D341Med (cell line): ENCODE measurements at places on chromosomes 6 and 20.

DNA sequence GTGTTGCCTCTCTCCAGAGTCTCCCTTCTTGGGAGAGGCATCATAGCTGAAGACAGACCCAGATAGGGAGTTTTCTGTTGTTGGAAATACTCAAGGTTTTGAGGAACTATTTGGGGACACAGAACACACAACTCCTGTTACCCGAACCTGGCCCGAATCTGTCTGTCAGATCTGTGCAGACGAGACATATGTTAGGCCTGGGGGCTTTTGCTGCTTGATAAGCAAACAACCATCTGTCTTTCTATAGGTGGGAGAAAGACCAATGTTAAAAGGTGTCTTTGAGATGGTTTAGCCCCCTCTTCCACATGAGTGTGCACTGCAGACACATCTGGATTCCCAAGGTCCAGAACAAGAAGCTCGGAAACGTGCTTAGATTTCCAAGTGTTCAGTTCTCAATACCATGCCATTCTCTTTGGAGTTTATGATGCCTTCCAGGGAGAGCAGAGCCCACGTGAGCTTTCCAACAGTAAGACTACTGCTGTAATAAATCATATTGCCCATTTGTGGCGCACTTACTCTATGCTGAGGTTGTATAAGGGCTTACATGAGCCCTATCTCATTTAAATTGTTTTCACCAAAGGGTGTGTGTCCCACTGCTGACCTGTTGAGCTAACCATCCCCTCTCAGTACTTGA lies 3.8 kb upstream of the STX16 start:
- DNase-seq = no peak

- DNase-seq = no peak
Measured at GRCh38 chr6:2871953-2872352, 30.3 kb upstream of the SERPINB1 start.

GRCh38 chr6:45478240-45478639 lies 100.5 kb upstream of the SUPT3H start:
- DNase-seq = no peak

DNA sequence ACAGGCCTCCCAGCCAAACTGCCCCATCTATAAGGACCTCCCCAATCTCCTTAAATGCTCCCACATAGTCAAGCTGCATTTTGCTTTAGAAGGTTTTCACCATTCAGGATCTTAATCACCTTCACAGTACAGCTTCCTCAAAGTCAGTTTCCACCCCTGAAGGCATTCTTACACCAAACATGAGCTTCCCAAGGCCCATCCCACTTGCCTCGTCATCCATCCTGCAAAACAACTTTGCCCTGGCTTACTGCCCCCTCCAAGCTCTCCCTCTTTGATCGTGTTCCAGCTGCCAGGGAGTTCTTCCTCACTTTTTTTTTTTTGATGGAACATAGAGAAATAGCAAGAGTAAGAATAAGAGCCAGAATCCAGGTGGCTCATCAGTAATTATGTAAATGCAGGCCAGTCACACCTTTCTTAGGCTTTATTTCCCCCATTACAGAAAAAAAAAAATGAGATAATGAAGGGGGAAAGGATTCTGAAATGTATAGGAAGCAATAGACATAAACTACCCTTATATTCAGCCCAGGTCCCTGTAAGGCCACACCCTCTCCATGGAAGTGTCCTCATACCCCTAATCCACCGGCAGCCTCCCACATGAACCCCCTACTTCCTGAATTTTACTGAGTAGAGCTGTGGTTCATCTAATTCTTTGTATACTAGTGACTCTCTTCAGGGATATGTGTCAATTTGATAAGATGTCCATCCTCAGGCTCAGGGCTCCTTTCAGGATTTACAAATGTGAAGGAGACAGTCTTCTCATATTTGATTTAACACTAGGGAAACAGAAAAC lies 12.7 kb downstream of the TRIM27 start:
- DNase-seq = no peak

DNA sequence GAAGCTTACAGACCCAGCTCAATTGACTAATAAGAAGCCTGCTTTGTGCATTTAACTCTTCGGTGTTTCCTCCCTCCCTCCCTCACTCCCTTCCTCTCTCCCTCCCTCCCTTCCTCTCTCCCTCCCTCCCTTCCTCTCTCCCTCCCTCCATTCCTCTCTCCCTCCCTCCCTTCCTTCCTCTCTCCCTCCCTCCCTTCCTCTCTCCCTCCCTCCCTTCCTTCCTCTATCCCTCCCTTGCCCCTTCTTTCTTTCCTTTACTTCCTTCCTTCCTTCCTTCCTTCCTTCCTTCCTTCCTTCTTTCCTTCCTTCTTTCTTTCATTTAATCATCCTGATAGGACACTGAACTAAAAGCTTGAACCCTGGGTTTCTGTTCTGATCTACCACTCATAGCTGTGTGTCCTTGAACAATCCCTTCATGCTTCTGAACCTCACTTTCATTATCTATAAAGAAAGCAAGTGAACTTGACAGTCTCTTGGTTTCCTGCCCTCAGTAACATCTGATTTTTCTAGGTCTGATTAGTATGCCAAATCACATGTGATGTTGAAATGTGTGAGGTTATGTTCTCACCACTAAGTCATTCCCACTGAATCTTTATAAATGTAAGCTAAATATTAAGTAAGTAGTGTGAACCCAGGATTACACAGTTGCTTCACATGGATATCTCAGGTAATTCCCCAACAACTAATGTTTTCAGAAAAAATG lies 132.3 kb upstream of the BMP2 start:
- no peak for DNase-seq

GRCh38 chr6:17871836-17872235 lies 115.6 kb downstream of the KIF13A start:
- DNase-seq = no peak

DNA sequence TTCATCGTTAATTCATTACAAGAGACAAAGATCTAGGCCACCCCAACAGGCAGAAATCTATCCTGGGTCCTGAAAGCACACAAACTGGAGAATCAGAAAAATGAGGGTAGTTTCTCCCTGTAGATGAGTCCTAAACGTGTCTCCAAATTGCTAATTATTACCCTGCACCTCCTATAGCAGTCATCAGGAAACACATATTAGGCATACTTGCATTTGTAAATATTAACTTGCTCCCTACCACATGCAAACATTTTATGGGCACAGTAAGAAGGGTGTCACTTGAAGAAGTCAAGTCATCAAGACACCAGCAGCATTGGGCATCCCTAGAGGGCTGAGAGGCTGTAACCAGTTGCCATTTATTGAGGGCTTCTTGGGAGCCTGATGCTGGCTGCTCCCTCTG lies 17.9 kb upstream of the SIRPB1 start:
- DNase-seq = no peak

- DNase-seq = no peak
Measured at GRCh38 chr6:148364056-148364824, 21.6 kb downstream of the SASH1 start.

- DNase-seq = no peak
Measured at GRCh38 chr6:25875926-25876602, 2.0 kb upstream of the SLC17A3 start.

GRCh38 chr6:160418370-160418769 lies 70.2 kb downstream of the SLC22A3 start:
- no peak for DNase-seq

DNA sequence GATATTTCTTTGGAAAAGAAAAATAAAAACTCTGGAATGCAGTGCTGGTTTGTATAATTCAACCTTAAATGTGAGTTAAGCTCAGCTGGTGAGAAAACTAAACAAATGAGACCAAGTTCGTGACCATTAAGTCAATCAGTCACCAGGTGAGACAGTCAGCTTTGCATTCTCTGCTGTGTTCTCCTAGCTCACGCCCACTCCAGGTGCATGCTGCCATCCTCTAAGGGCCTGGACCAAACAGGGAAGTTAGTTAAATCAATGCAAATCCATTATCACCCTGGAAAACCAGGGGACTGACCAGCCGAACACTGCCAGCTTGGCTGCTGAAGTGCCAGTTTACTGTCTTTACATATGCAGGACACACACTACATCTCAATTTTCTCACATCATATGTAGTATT lies 7.2 kb downstream of the TPBG start:
- DNase-seq = no peak

GRCh38 chr20:14568225-14568624 lies 230.8 kb upstream of the FLRT3 start:
- DNase-seq = no peak

DNA sequence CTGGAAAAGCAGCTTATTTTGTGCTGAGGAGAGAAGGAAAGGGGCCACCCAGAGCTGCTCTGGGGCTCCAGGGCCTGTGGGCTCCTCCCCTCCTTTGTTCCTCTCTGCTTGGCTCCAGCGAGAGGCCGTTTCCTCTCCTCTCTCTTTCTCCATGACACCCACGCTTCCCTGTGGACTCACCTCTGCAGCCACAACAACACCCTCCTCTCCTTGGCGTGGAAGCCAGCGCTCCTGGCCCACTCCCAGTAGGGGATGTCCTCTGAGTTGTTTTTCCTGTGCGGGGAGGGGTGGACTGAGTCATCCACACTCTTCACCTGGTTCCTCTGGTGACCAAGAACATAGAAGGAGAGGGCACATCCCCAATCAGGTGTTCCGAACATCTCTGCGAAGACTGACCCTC lies 4.9 kb upstream of the CDSN start:
- DNase-seq = no peak

DNA sequence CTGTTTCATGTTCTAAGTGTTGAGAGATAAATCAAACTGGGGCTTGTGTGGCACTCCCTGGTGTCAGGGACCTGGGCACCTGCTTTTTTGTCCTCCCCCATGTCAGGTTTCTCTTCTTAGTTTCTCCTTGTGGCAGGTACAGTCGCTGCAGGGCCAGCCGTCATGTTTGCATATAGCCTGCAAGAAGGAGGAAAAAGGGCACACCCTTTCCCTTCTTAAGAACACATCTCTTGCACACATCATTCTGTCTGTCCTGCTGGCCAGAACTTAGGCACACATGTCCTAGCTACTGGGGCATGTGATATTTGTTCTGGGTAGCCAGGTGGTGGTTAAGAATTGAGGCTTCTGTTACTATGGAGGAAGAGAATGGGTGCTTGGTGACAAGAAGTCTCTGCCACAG lies 27.9 kb downstream of the CDC5L start:
- DNase-seq = no peak

- DNase-seq = no peak
Measured at GRCh38 chr6:98639089-98639635, 195.2 kb upstream of the POU3F2 start.

- no peak for DNase-seq
Measured at GRCh38 chr6:124494956-124495664, 467.1 kb upstream of the RNF217 start.

DNA sequence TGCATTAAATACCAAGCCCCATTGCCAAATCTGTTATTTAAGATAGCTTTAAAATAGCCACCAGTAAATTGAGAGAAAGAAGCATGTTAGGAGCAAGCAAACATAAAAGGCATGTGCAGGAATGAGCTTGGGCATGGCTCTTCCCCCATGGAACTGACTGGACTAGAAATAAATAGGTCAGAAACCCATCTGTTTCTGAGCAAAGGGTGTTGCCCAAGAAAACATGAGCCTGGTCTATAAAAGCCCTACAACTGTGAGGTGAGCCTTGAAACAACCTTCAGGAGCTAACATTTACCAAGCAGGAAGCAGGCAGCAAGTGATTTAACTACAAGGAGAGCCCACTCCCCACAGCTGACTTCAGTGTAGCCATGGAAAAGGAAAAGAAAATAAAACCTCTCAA lies 126.3 kb downstream of the C6orf118 start:
- DNase-seq = no peak

GRCh38 chr6:144566868-144567615 lies 281.9 kb downstream of the UTRN start:
- no peak for DNase-seq

DNA sequence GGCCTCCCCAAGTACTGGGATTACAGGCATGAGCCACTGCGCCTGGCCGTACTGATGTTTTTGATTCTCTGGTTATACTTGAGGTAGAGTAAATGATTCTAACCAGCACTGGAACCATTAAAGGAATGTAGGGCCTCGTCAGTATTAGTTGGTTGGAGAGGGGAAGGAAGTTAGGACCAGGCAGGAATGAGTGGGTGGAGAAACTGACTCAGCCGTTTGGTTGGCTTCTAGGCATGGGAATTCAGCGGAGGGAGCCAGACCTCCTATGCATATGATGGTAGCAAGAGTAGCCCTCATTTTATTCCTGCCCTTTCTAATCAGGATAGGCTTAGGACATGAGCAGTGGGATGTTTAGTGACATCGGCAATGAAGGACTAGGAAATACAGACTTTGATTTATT lies 19.0 kb upstream of the SERINC3 start:
- no peak for DNase-seq
